ENCODE measurements at places on chromosomes 2 and 18. TPM values are rescaled to one million over a fixed set of nuclear protein-coding genes. Genes with fewer than 3 reads are reported as not detected.

The LRRC30 gene
- total RNA-seq: not detected

The PDE11A gene
- total RNA-seq: 4.4 TPM

DNA sequence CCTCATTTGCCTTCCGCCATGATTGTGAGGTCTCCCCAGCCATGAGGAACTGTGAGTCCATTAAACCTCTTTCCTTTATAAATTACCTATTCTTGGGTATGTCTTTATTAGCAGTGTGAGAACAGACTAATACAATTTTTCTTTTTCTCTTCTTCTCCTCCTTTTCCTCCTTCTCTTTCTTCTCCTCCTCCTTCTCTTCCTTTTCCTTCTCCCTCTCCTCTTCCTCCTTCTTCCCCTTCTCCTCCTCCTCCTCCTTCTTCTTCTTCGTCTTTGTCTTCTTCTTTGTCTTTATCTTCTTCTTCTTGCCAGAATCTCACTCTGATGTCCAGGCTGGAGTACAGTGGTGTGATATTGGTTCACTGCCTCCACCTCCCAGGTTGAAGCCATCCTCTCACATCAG, 20.2 kb downstream of the SKA1 start:
- no peak for DNase-seq

- no peak for DNase-seq
These were observed 694.5 kb downstream of the ADCYAP1 start for GRCh38 chr18:1599196-1599595.

The PROC gene
- total RNA-seq: not detected

DNA sequence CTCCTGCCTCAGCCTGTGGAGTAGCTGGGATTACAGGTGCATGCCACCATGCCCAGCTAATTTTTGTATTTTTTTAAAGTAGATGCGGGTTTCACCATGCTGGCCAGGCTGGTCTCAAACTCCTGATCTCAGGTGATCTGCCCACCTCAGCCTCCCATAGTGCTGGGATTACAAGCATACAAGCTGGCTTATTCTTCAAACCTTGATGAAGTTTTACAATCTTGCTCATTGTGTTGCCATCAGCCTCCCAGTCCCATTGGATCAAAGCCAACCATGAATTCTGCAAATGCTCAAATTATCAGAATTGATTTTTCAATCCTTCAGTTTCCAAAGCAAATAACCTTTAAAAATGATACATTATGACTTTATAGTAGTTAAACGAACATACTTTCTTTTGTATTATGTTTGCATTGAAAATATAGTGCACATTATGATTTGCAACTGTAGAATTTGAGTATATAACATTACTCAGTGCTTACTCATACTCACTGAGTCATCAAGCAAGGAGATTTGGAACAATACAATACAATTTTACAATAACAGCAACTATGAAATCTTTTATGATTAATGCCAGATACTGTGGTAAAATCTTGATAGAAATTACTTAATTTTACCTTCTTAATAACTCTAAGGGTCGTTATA, 1491.9 kb upstream of the CELF4 start:
- no peak for DNase-seq

DNA sequence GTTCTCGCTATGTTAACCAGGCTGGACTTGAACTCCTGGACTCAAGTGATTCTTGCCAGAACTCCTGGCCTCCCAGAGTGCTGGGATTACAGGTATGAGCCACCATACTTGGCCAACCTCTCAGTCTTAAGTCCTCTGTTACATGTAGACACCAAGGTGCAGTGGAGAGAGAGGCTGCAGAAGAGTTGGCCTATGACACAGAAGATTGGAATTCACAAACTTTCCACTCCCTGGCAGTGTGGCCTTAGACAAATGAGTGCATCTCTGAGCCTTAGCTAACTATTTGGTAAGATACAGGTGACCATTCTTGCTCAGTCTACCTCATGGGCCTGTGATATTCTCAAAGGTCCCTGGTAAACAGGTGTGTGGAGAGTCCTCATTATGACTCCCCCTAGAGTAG, 159.7 kb downstream of the MYCN start:
- no peak for DNase-seq

The GAREM2 gene
- 1.4 TPM for total RNA-seq

The PMS1 gene
- 15.1 TPM for total RNA-seq

DNA sequence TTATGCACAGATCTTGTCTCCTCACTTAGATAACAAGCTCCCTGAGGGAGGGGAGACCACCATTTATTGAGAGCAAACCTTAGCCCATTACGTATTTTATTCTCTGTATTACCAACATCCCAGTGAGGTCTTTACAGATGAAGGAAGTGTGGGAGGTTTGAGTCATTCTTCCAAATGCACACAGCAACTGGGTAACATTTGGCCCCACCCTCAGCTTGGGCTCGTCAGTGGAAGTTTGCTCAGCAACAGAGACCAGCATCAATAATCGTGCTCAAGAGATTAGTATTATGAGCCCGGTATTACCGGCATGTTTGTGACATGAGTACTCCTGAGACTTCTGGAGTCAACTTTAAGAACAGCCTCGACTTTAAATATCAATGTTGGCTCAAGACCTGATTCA, 168.6 kb downstream of the ETAA1 start:
- no peak for DNase-seq

DNA sequence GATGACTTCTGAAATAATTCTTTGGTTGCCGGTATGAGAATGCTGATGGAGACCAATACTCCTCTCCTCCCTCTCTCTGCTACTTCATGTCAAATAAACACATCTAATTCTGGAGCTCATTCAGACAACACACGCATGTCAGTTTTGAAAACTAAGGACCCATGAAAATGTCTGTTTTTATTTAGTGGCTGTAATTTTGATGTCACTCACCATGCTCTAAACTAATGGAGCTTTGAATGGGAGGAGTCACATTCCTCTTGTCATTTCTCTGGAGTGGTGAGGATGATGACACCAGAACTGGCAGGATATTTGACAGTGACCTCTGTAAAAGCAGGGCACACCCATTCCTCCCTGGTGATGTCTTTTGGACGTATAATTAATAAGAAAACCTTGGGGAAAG, 163.0 kb downstream of the PHLPP1 start:
- DNase-seq: no peak

The CD302 gene
- 21.9 TPM for total RNA-seq

GRCh38 chr18:61896757-61897156, 4.0 kb upstream of the RNF152 start:
- no peak for DNase-seq

The AKAIN1 gene
- not detected for total RNA-seq

DNA sequence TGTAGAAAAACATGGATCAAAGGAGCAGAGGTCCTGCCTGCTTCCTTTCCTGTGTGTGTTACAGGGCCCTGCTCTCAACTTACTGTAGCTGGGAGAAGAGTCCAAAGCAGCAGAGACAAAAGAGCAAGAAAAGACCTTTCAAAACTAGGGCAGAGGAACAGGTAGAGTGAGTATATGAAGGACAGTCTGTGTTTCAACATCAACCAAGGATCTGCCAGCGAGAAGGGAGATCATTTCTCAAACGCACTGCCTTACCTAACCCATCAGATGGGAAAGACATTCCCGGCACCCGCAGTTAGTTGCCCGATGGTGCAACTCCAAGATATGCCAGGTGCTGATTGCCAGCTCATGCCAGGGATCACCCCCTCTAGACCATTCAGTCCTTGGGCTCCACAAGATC, 41.7 kb downstream of the MREG start:
- no peak for DNase-seq

DNA sequence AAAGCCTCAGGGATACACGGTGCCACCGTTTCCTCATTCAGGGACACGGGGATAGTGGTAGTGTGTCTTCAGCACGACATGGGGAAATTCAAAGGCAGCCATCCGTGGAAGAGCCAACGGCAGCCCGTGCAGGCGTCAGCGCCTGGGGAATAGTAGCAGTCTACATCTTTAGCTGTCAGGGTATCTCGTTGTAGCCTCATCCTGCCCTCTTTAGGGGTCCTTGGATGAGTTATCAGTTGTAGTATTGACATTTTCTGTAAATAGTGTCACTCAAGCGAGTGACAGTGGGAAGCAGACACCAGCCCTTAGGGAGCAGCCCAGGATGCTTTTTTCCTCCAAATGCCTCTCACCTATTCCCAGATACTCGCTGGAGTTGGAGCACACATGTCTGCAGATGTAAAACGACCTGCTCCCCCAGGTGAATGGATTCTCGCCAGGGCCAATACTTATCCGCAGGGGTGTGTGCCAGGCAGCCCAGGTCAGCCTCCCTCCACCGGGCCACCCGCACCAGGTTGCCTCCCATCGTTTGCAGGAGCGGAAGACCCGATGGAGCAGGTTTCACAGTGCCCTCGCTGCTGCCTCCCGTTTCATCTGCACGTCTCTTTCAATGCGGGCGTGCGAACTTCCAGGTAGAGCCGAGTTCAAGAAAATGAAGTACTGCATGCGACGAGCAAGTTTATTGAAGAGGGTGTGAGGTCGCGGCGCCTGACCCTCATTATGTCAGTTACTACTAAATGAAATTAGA, 41.0 kb downstream of the AGAP1 start:
- no peak for DNase-seq

The ALS2 gene
- total RNA-seq: 34.5 TPM

DNA sequence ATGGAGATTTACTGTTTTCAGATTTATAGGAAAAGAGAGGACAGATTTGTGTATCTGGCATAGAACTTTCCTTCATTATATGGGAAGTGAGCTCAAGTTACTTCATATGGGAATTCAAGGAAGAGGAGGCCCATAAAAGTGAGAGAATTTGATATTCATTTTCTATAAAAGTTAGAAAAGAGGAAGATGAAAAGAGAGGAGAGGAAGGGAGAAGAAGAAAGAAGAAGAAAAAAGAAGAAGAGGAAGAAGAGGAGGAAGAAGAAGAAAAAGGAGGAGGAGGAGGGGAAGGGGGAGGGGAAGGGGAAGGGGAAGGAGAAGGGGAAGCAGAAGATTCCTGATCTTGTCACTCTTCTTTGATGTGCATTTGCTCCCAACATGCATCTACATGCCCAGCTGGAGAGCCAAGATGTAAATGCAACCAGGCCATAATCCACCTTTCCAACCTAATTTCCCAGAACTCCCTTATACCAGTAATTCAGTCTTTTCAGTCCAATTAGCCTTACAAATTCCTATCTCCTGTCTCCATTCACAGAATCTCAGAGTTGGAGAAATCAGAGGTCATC, 15.7 kb upstream of the NMI start:
- no peak for DNase-seq

DNA sequence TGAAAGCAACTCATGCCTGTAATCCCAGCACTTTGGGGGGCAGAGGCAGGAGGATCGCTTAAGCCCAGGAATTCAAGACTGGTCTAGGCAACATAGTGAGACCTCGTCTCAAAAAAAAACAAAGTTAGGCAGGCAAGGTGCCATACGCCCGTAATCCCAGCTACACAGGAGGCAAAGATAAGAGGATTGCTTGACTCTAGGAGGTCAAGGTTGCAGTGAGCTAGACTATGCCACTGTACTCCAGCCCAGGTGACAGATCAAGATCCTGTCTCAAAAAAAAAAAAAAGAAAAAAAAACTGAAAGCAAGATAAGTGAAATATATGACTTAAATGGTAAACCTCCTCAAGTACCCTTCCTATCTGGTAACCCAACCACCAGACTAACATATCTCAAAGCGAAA, 59.8 kb downstream of the USP34 start:
- DNase-seq: no peak

GRCh38 chr2:28499282-28499681, 3.4 kb downstream of the PLB1 start:
- DNase-seq: no peak

The PPP1CB gene
- total RNA-seq: 397 TPM

- peak; percentile 74 for DNase-seq
These were observed 50.0 kb downstream of the CPO start for GRCh38 chr2:206989311-206989710.

DNA sequence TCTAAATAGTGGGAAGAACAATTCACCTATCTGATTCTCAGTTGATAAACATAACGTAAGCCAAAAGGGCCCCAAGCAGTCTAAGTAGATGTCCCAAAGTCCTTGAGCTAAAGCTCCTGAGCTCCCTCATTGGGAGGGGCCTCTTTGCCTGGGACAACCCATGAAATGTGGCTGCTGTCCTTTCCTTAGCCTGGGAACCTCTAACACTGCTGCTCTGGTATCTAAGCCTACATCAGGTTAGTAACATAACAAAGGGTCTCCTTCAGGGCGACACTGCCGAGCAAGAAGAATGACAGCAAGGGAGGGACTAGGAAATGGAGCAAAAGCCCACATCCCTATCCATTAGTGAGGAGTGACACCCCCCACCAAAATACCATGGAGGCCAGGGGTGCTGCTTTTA, 98.3 kb downstream of the MAPRE2 start:
- no peak for DNase-seq

The GAL3ST2 gene
- total RNA-seq: not detected
